ENCODE measurements at places on chromosomes 5 and 9. TPM values are rescaled to one million over a fixed set of nuclear protein-coding genes. Genes with fewer than 3 reads are reported as not detected.
A peak's percentile ranks its signal among the peaks of the same experiment; 100 is the strongest.

Gene SMAD5
- 77.5 TPM for polyA plus RNA-seq

Gene CCL27
- polyA plus RNA-seq, result 0.63 TPM

Gene F2R
- polyA plus RNA-seq, result 76.9 TPM

Gene NR2F1
- polyA plus RNA-seq, result 241 TPM

Gene AGTPBP1
- 21.6 TPM for polyA plus RNA-seq

Gene ELOVL7
- polyA plus RNA-seq, result 15.1 TPM

Gene IGFBPL1
- 1.6 TPM for polyA plus RNA-seq

Gene PCA3
- polyA plus RNA-seq, result 0.62 TPM

Gene EPB41L4A
- polyA plus RNA-seq, result 23.0 TPM

Gene FCN1
- polyA plus RNA-seq, result 1.8 TPM

Gene NDUFS6
- polyA plus RNA-seq, result 81.1 TPM

- no peak for DNase-seq
Measured at GRCh38 chr9:26172301-26172700, 494.1 kb upstream of the TUSC1 start.

- DNase-seq, result no peak
Measured at GRCh38 chr9:23663946-23664345, 162.1 kb downstream of the ELAVL2 start.

GRCh38 chr5:1593903-1594356 lies 70.2 kb upstream of the LPCAT1 start:
- peak; percentile 5 for DNase-seq

GRCh38 chr5:9062873-9063272 lies 483.0 kb downstream of the SEMA5A start:
- no peak for DNase-seq

DNA sequence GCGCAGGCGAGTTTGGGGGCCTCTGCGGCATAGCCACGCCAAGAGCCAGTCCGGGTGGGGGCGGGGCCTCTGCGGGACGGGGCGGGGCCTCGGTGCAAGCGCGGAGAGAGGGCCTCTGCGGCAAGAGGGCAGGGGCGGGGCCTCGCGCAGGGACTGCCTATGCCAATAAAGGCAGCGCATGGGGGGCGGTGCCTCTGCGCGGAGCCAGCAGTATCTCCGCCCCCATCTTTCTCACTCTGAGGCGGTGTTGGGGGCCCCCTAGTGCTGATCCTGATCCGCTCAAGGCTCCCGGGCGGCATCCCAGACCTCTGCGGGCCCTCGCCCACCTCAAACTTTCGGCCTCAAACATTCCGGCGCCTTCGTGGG lies 9.2 kb upstream of the GPRIN1 start:
- DNase-seq, result peak; percentile 56

GRCh38 chr5:54651482-54652076 lies 134.0 kb downstream of the SNX18 start:
- DNase-seq, result no peak

DNA sequence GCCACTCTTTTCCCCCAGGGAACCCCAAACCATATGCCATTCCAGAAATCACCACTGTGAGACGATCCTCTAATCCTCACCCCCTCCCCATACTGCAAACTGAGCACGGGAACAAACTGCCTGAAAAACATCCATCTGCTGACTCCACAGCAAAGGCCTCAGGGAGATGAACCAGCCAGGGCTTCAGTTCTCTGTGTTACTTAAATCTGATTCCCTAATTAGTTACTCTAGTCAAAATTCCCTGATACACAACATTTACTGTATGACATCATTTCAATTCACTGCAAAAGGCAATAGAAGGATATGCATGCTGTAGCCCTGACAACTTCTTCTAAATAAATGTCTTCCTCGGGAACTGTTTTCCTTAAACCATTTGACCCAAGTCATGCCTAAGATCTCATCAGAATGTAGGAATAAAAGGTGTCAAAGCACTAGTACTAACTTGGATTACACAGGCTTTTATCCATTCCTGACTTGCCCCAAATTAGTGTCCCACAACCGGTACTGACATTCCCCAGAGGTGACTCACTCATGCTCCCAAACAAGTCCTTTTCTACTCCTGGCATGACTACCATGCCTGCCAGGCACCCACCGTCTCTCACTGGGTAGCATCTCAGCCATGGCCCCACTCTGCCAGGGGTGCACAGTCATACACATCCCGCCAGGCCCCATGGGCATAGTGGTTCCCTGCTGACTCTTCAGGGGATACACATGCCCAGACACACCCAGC lies 35.0 kb downstream of the MTX3 start:
- DNase-seq, result no peak

- no peak for DNase-seq
Measured at GRCh38 chr5:55580042-55580441, 45.3 kb upstream of the PLPP1 start.

GRCh38 chr9:125400725-125401716 lies 139.4 kb downstream of the GAPVD1 start:
- no peak for DNase-seq

GRCh38 chr5:74316064-74316603 lies 324.4 kb downstream of the ENC1 start:
- DNase-seq, result no peak

GRCh38 chr5:135329066-135329912 lies 69.7 kb downstream of the MACROH2A1 start:
- no peak for DNase-seq

- peak; percentile 2 for DNase-seq
Measured at GRCh38 chr9:23123048-23123632, 676.5 kb downstream of the DMRTA1 start.

DNA sequence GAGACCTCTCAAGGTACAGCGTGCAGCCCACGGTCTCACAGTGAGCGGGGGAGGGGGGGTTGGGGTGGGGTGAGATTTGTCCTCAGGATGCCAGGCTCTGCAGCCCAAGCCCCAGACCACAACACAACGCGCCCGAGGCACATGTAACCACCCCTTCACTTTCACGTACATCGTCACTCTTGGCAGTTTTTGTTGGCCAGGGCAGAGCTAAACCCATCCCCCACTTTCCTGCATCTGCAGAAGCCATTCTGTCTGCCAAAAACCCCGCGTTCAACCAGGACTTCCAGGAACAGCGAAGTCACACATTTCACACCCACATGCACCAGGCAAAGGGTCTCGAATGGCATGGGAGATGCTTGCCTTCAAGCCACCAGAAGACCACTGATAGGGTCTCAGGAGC lies 9.4 kb upstream of the SMIM23 start:
- no peak for DNase-seq

- no peak for DNase-seq
Measured at GRCh38 chr9:82130331-82131042, 141.9 kb downstream of the SPATA31D1 start.

DNA sequence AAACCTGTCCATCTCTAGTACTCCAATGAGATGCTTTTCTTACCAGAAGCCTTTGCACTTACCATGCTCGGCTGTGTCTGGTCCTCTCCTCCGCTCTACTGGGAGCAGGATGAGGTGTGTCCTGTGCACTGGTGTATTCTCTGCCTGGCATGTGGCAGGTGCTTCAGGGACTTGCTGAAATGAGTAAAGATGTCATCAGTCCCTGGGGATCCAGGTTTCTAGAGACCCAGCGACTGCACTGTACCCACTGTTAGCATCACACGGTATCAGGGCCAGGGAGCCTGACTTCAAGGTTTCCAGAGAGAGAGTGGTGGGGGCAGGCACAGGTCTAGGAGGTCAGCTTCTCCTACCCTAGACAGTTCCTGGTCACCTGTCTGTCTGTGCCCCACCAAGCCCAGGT lies 10.5 kb downstream of the PTTG1 start:
- no peak for DNase-seq

- no peak for DNase-seq
Measured at GRCh38 chr5:103254921-103255320, 3.6 kb upstream of the MACIR start.

DNA sequence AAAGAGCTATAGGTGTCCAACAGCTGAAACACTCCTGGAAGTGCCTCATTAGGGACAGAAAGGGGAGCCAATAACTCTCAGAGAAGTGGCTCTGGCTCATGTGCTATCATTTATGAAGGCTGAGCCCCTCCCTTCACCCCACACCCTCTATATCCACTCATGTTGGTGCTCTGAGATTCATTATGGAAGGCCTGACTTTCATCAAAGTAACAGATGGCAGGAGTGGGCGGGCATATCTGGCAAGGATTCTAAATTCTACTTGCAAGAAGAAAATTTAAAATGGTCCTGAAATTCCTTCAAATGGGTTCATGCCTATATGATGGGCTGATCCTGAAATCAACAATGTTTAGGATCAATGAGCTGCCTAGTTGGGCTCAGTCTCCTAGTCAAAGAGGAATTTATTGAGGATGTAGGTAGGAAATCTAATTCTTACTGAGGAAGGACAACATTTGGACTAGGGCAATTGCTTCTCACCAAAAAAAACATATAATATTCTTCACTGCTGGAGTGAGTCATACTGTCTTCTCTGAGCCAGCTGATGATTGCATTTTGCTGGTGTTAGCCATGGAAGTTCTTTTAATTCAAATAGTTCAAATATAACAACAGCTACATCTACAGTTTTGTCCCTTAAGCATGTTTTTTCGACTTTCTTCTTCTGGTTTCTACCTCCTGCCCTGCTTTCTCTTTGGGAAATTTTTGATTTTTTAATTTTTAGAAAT lies 23.5 kb downstream of the NMRK1 start:
- no peak for DNase-seq

DNA sequence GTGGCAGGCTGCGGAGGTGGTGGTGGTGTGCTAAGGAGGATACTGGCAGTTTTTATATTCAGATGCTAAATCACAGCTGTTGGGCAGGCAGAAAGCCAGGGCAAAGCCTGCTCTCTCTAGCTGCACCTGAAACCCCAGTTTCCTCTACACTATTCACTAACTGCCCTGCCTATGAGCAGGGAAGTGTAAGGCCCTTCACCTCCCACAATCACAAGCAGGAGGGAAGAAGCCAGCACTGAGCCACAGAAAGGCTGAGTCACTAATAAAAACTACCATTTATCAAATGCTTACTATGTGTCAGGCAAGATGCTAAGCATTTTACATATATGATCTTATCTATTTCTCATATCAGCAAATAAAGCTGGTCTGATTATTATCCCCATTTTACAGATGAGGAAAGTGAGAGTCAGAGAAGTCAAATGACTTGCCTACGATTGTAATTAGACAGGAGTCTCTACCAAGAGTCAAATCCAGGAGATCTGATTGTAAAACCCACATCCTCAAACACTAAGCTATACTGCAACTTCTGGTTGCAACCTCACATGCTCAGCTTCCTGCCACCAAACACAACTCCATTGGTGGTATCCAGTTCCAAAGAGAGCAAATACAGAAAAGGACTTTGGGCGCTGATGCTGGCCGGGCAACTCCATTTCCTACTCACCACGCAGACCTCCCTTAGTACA lies 17.7 kb upstream of the IL6ST start:
- no peak for DNase-seq

GRCh38 chr9:115978091-115978490 lies 175.5 kb upstream of the PAPPA start:
- no peak for DNase-seq

- no peak for DNase-seq
Measured at GRCh38 chr5:95821110-95822021, 1.2 kb downstream of the GLRX start.

GRCh38 chr5:121870489-121870888 lies 18.8 kb downstream of the FTMT start:
- DNase-seq, result no peak

DNA sequence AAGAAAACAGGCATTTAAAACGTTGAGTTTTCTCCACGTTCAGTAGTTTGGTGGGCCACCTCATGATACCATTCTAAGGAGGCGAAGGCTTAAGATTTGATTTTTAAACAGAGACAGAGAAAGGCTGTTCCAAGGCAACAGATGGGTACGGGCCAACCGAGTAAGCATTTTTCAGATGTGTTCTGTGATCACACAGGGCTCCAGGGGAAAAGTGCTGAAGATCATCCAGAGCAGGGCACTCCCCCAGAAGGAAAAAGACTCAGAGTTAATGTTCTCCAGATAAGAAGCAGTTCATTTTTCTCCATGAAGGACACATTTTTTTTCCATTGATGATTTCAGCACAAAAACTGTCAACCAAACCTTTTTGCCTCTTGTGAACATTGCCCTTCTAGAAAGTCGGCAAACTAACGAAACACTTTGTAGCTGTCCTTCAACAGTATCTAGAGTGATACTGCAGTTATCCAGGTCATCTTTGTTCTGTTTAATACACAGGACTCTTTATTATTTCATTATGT lies 138.7 kb downstream of the ALDH1A1 start:
- no peak for DNase-seq

DNA sequence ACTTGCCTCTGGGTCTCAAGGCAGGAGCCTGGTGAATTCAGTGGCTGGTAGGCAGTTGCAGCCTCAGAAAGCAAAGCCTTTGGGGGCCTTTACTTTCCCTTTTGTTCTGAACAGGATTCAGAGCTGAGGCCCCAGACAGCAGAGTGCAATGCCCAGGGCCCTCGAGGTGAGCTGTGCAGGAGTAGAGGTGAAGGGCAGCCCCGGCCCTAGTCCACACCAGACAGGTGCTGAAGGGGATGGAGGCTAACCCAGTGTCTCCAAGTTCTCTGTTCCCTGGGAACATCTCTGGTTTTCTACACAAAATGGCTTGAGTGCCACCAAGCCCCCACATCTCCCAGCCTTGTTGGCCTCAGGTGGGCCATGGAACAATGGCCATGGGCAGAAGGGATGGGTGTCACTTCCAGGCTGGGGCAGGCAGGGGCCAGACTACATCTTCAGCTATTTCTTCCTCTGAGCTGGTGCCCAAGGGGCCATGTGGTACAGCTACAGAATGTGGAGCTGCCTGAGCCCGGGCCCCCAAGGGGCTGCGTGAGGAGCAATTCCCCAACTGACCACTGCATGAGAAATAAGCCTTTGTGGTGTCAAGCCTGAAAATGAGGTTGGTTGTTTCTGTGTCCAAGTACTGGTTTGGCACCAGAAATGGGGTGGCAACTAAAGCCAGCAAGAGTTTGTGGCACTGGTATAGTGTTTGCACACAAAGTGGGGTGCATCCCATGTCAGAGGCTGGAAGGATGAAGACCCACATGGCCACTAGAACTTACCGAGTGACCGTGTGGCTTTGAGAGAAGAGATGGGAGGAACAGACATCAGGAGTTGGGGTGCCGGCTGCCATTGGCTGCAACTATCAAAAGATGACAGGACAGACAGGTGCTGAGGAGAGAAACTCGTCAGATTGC lies 57.8 kb downstream of the BARX1 start:
- DNase-seq, result no peak

DNA sequence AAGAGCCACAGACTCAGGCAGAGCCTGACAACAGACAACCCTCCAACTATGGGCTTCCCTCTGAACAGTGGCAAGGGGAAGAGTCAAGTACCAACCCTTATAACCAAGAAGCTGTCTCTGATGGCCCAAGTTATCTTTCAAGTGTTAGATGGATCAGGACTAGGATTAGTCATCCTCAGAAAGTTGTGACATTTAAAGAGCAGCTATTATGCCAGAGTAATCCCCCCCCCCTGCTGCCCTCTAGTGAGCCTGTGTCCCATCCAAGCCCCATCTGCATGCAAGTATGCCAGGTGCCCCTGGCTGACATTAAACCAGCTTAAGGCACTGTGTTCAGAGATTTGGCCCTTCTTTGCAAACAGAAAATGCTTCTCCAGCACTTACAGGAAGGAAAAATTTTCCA lies 16.8 kb upstream of the SPATA31D1 start:
- no peak for DNase-seq

DNA sequence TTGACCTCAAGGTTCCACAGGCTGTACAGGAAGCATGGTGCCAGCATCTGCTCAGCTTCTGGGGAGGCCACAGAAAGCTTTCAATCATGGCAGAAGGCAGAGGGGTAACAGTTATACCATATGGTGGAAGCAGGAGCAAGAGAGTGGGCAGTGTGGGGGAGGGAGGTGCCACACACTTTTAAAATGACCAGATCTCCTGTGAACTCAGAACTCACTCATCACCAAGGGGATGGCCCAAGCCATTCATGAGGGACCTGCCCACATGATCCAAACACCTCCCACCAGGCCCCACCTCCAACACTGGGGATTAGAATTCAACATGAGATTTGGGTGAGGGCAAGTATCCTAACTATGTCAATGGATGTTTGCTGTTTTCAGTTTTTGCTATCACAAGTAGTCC lies 16.2 kb downstream of the CYFIP2 start:
- no peak for DNase-seq
